ENCODE measurements at places on chromosomes 7 and 10.
A peak's percentile ranks its signal among the peaks of the same experiment; 100 is the strongest.

- DNase-seq, result peak; percentile 50
Observed at GRCh38 chr7:15967551-15967950, 281.1 kb upstream of the MEOX2 start.

DNA sequence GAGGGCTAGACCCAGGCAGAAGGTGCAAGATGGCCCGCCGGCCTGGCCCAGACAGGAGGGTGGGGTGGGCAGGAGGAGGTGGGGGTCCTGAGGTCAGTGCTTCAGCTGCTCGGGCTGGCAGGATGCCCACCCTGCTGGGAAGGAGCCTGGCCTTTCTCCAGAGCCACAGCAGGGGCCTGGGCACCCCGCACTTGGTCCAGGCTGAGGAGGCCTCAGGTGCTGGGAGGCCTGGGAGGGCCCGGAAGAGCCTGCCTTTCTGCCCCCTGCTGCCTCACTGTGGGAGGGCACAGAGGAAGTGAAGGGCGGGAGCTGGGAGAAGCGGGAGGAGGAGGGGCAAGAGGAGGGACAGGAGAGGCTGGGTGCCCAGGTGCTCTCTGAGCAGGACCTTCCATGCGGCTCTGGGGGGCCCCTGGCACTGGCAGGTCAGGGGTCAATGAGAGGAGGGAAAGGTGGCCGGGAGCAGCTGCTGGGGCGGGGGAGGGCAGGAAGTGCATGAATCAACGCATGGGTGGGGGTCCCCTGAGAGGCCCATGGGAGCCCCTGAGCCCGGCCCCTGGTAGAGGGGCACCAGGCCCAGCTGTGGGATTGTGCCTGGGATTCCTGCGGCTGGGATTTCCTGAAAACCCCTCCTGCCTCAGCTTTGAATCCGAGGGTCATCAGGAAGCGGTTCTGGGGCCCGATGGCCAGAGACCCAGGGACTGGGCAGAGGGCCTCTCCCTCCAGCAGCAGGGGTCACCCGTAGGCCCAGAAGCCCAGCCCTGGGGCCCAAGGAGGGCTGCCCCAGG, 49.9 kb downstream of the PWWP2B start:
- peak; percentile 69 for DNase-seq

GRCh38 chr7:100077205-100077604, 4.3 kb downstream of the ZNF3 start:
- no peak for DNase-seq

GRCh38 chr7:21544303-21544656, 1.4 kb downstream of the DNAH11 start:
- no peak for DNase-seq

All from muscle of leg (tissue), 16 donors.